ENCODE measurements at places on chromosomes 5 and 9. TPM values are rescaled to one million over a fixed set of nuclear protein-coding genes. Genes with fewer than 3 reads are reported as not detected.

ENHO gene
- not detected for total RNA-seq

BHMT2 gene
- 0.76 TPM for total RNA-seq

SEMA5A gene
- total RNA-seq, result 5.4 TPM

C7 gene
- total RNA-seq, result not detected

PPP3R2 gene
- total RNA-seq, result not detected

TSSK1B gene
- total RNA-seq, result not detected

SPINK6 gene
- not detected for total RNA-seq

MOB3B gene
- 0.47 TPM for total RNA-seq

DHX29 gene
- 23.2 TPM for total RNA-seq

DNA sequence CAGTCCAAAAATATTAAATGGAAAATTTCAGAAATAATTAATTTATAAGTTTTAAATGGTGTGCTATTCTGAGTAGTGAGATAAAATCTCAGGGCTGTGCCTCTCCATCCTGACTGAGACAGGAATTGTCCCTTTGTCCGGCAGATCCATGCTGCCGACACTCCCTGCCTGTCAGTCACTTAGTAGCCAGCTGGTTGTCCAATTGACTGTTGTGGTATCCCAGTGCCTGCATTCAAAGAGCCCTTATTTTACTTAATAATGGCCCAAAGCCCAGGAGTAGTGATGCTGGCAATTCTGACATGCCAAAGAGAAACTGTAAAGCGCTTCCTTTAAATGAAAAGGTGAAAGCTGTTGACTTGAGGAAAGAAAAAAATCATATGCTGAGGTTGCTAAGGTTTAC, 157.5 kb downstream of the ENC1 start:
- no peak for DNase-seq

- DNase-seq, result no peak
These were observed 89.1 kb upstream of the SLC30A5 start for GRCh38 chr5:69004676-69005075.

DNA sequence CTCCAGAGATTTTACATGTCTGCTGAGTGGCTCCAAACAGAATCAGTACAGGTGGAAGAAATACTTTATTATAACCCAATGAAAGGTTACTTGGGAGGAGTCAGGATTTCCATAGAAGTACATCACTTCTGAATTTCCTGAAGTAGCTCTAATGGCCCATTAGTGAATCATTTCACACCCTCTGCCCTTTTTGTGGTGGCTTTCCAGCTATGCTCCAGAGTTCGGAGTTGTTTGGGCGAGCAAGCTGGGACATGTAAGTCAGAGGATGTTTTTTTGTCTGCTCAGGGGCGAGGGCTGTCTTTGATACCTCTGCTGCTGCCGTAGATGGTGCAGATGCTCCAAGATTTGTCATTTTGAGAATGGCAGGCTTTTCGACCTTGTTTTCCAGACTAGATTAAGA, 226.1 kb downstream of the GOLPH3 start:
- no peak for DNase-seq

- DNase-seq, result no peak
These were observed 16.4 kb downstream of the RAB14 start for GRCh38 chr9:121185178-121185745.

- no peak for DNase-seq
These were observed 49.8 kb downstream of the AK8 start for GRCh38 chr9:132828201-132828770.

GRCh38 chr5:154844809-154845208, 5.6 kb downstream of the FAXDC2 start:
- no peak for DNase-seq

DNA sequence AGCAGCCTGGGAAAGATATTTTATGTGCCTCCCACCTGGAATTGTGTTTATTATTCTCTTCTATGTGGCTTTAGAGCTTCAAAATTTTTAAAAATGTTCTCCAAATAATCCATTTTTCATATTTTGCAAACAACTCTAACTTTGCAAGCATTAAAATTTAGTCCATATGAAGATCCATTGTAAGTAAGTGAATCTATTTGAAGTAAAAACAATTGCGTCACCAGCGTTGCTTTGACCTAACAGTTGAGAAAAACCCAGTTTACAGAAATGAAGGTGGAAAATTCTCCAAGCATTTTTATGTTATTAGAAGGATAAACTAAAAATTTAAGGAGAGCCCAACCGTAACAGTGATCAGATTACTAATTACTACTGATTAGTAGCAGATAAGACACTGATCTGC, 38.9 kb upstream of the TLX3 start:
- no peak for DNase-seq

DNA sequence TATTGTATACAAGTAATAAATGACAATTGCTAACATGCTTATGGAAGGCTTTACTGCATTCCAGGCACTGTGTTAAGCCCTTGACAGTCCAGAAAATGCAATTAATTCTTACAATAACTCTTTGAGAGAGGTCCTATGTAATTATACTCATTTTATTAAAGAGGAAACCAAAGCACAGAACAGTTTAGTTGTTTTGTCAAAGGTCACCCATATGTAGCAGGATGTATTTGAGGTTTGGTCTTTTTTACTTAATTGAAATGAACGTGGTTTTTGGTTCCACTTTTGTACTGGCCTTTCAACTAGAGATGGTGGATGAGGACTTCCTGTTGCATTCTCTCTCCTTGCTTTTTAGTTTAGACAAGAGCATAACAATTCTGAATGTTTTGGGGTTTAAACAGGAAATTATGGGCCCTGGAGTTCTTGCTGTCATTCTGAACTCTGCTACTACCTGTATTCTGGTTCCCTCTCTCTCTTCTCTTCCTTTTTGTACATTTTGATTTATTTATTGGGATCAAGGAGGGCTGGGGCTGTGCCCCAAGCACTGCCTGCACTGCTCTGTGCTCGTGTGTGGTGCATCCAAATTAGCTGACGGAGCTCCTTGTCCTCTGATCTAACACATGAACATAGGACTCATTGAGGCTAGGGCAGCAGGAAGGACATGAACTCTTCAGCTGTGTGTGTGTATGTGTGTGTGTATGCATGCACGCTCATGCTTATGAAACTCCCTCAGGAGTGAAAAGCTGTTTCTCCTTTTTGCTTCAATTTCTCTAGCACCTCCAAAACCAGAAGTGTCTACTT, 47.4 kb downstream of the SLC28A3 start:
- no peak for DNase-seq

DNA sequence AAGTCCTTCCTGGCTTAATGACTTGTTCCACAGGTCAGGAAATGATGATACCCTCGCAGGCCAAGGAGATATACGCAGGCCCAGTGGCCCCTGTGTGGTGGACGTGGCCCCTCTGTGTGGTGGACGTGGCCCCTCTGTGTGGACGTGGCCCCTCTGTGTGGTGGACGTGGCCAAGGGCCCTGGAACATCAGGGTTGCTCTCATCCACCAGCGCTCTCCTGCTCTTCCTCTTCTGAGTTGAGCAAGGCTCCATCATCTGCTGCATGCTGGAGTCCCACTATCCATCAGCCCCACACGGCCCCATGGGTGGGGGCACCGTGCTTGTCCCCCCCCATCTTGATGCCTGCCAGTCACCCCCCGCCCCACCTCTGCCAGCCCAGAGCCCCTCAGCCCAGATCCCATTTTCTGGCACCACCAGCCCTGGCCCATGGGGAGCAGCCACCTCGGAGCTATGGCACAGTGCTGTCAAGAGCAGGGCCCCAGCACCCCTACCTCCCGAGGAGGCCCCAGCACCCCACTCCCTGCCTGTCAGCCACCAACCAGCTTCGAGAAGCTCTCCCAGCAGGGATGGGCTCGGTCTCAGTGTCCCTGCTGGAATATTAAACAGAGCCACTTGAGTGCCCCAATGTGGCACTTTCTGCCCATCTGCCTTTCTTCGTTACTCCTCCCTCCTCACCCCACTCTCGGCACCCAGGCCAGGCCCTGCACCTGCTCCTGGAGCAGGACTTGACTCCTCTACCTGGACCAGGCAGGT, 8.1 kb downstream of the LRRC14B start:
- DNase-seq, result no peak

- DNase-seq, result no peak
These were observed 4.7 kb upstream of the TEX53 start for GRCh38 chr9:114662081-114662989.

- DNase-seq, result no peak
These were observed 31.6 kb upstream of the LECT2 start for GRCh38 chr5:135986401-135986800.

DNA sequence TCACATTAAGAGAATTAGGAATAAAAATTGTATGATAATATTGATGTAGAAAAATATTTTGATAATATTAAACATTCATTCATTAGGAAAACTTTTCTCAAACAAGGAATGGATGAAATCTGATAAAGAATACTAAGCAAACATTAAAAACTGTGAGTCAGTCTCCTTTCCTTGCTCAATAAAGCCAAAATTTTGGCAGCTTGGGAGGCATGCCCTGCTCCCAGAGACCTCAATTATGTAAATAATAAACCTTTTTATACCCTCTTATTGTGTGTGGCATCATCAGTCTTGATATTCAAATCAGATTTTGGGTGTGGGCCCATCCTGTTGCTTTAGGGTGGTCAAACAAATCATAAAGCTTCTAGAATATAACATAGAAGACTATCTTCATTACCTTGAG, 36.6 kb upstream of the CCL21 start:
- no peak for DNase-seq

- DNase-seq, result no peak
These were observed 4.9 kb upstream of the F2R start for GRCh38 chr5:76710991-76711390.

DNA sequence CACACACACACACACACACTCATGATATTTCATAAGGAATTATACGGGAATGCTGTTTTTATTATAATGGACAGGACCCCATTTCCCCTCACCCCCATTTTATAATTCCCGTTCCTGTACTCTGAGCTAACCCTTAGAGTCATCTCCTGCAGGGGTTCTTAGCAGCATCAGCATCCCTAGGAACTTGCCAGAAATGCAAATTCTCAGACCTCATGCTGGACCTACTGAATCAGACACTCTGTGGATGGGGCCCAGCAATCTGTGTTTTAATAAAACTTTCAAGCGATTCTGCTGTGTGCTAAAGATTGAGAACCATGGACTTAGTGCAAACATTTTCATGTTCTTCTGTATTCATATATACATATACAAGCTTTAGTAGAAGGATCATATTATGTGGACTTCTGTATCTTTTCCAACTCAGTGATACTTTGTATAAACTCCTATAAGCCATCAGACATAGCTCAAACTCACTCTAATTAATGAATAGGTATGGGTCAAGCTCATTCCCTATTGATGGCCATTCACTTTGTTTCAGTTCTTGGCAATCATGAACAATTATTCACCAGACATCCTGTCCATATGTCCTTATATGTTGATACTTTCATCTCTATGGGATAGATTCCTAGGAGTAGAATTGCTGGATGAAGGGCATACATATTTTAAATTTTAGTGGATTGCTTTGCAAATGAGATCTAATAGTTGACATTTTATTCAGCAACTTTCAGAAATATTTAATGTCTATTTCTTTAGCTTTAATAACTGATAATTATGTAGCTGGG, 65.5 kb downstream of the ARHGEF28 start:
- DNase-seq, result no peak

DNA sequence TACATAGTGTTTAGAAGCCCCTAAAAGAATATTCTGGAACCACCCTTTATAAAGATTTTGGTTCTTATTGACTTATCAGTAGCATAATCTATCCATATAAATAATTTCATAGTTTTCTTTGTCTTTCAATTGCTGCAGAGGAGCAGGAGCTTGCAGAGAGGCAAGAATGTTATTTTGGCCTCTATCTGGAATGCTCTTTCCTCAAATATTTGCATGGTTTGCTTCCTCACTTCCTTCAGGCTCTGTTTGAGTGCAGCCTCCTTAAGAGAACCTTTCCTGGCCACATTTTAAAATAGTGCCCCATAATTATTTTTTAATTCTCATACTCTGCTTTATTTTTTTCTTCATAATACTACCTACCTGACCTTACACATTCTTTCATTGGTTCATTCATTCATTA, 1.5 kb downstream of the C5 start:
- DNase-seq, result no peak

DNA sequence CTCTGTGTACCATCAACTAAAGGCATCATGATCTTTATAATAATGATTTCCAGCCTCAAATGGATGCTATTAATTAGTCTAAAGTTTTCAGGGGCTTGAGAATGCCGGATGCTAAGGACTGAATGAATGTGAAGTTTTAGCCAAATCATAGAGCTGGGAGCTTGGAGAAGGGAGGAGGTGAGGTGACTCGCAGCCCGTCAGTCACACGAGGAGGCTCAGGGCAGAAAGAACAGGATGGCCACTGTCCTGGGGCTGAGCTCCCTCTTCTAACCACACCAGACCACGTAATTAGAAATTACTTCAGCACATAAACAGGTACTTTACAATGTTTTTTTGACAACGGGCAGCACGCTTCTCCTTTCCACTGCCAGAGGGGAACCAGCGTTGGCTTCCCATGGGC, 222.6 kb downstream of the NPR3 start:
- DNase-seq, result no peak

GRCh38 chr9:70044490-70045307, 1.1 kb downstream of the MAMDC2 start:
- DNase-seq, result no peak

DNA sequence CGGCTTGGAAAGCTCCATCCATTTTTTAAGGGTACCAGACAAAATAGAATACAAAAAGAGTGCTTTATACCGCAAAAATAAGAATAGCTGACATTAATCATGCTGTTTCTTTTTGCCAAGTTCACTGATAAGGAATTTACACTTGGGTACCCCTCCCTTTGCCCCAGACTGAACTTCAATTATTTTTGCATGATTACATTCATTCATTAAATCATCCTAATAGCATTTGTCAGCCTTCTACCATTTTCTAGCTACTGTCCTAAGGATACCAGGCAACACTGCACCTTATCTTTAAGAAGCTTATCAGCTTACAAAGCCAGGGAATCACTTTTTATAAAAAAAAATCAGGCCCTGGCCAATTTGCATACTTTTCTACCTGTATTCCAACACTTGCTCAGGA, 48.4 kb downstream of the YIPF5 start:
- no peak for DNase-seq

DNA sequence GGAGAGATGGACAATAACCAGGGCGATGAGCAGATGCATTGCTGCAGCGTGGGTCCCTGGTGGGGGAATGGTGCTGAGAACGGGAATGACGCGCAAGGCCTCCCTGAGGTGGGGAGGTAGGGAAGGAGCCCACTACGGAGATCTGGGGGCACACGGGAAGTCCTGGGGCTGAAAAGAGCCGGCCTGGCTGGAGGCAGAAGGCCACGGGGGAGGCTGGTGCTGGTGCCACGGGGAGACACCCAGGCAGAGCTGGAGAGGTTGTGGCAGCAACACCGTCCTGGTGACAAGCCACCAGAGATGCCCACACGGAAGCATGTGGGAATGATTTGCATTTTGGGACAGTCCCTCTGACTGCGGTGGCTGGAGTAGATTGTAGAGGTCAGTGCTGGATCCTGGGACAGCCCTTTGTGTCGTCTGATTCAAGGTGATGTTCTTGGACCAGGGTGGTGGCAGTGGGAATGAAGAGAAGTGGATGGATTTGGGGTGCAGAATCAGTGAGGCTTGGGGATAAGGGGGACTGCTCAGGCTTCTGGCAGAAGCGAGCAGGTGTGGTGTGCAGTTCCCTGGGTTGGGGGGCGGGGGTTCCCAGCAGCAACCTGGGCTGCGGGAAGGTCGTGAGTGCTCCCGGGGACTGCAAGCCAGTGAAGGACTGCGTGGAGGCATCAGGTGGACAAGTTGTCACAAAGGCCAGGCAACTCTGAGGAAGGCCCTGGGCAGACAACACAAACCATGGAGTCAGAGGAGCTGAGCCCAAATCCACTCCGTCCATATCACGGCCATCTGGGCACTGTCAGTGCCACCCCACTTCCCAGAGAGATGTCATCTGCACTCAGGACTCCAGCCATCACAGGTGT, 25.2 kb upstream of the CNOT6 start:
- DNase-seq, result no peak

- DNase-seq, result no peak
These were observed 5.5 kb downstream of the NSMF start for GRCh38 chr9:137453643-137454081.

All from glomerular endothelial cell (primary cell).